ENCODE measurements at places on chromosomes 6 and 20.
A peak's percentile ranks its signal among the peaks of the same experiment; 100 is the strongest.

GRCh38 chr6:135871878-135872277 is 20.4 kb downstream of the PDE7B start:
- DNase-seq = no peak

GRCh38 chr6:53922539-53922981 is 127.8 kb downstream of the LRRC1 start:
- DNase-seq = no peak

DNA sequence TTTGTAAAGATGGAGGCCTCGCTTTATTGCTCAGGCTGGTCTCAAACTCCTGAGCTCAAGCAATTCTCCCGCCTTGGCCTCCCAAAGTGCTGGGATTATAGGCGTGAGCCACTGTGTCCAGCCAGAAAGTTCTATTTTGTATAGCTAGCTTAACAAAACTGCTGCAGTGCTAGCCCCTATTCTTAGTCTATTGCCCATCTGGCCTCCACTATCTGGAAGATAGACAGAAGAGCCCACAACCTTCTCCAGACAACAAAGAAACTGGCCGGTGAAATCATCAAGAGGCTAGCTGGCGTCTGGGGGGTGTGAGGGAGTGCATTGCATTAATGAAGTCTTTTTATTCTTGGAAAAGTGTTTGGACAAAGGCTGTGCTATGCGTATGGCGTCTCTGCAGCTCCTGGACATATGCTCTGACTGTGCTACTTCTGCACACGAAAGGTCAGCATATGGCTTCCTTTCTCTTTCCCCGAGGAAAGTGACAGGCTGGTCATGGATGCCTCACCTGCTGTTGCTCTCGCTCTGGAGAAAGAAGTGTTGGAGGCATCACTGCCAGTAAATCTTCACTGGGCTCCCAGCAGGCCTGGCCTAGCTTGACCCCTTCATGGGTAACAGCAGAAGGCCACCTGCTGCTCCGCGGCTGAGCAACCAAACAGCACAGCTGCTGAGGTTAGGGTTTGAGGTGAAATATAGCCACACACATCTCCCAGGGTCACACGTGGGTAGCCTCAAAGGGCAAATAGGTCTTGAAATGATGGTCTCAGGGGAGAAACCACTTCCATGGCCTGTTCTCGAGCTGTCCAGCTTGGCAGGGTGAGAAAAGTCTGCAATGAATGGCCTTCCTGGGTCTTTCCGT is 95.1 kb upstream of the IYD start:
- DNase-seq = no peak

- DNase-seq = no peak
These were observed 56.9 kb upstream of the CD2AP start for GRCh38 chr6:47420394-47421371.

GRCh38 chr6:165990216-165990615 is 177.4 kb downstream of the TBXT start:
- DNase-seq = no peak

DNA sequence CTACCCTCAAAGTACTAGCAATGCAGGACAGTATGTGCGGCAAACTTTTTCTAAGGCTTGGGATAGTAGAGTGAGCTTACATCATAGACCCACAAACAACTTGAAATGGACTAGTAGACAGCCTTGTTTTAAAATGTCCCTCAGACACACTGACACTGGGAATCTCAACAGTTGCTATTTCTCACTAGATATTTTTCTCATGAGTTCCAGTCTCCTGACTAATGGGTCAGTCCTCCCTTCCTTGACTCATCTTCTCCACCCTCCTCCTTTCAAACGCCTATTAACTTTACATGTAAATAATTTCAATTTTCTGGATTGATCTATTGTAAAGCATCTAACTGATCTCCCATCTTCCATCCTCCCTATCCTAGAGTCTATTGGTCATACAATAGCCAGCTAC is 308.3 kb upstream of the PREP start:
- no peak for DNase-seq

- DNase-seq = no peak
These were observed 1307.0 kb upstream of the GJE1 start for GRCh38 chr6:140825731-140826130.

- no peak for DNase-seq
These were observed 78.6 kb downstream of the LINC00237 start for GRCh38 chr20:21027569-21027968.

DNA sequence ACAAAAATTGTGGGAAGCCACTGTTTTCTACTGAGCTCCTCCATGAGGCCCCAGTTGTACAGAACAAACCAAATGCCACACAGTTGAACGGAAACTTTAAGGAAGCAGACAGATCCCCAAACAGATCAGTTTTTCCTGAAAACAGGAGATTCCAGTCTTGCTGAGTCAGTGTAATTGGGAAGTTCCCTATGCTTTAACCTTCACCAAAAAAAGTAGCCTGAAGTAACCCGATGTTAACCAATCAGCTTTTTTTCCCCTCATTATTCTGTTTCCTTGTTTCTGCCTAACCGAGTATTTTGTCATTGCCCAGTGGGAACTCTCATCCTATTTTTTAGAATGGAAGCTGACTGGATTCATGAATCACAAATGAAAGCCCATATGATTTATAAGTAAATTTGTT is 36.7 kb downstream of the MARCKS start:
- no peak for DNase-seq

DNA sequence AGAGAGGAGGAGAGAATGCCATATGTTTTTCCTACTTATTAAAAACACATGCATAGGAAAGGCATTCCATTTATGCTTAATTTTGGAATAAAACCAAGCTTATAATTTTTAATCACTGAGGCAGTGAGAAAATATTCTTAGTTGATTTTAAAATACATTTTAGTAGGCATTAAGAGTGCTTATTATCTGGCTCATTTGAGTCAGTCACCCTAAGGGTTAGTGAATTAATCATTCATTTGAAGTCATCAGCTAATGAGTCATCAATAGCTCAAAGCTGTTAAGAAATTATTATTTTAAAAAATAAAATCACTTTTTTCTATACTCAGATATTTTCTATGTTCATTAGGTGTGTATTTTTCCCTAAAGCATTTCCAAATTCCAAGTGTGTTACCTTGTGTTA is 81.6 kb downstream of the TMEM200A start:
- no peak for DNase-seq

DNA sequence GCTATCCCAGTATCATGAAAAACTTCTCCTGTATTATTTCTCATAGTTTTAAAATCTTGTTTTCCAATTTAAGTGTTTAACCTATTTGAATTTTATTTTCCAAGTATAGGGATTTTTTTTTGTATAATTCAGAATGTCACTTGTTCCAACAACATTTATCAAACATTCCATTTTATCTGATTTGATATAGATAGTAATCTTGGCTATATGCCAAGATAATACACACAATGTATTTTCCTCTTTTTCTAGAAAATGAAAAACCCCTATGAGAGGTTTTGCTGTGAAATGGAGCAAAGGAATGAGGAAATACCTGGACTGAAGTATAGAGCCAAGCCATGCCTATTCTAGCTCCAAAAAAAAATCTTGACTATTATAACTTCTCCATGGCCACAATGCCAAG is 628.9 kb downstream of the HTR1B start:
- DNase-seq = no peak

GRCh38 chr20:37518606-37519507 is 2.2 kb upstream of the NNAT start:
- DNase-seq = no peak

DNA sequence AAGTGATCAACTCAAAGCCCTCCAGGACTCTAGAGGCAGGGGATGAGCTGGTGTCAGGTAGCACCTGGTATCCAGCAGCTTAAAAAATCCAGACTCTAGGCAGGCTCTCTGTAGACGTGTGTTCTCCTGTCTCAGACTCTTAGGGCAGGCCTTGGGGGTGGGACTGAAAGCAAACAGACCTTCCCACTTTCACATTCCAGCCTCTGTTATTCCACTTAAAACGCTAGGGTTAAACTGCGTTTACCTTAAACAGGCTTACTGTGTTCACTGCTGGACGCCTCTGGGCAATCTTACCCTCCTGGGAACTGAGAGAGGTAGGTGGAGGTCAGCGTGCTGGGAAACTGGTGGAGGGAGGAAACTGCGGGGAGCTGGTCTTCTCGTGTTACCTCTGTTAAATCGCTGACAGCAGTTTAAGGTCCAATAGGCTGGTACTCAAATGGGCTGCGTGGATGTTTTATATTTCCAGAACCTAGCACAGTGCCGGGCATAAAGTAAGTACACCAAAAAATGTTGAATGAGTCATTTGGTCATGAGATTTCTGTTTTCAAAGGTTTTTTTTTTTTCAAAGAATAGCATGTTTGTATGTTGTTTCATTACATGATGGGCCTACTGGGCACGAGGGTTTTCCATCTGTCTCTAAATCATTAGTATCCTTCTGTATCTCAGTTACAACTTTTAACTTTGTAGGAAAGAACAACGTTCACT is at the start of gene GCNT2:
TSS of gene GCNT2 (plus strand) at position 248 of the 705 bp plus-strand sequence. CDS start 7,561 bp downstream, outside the sequence.
- DNase-seq = no peak

DNA sequence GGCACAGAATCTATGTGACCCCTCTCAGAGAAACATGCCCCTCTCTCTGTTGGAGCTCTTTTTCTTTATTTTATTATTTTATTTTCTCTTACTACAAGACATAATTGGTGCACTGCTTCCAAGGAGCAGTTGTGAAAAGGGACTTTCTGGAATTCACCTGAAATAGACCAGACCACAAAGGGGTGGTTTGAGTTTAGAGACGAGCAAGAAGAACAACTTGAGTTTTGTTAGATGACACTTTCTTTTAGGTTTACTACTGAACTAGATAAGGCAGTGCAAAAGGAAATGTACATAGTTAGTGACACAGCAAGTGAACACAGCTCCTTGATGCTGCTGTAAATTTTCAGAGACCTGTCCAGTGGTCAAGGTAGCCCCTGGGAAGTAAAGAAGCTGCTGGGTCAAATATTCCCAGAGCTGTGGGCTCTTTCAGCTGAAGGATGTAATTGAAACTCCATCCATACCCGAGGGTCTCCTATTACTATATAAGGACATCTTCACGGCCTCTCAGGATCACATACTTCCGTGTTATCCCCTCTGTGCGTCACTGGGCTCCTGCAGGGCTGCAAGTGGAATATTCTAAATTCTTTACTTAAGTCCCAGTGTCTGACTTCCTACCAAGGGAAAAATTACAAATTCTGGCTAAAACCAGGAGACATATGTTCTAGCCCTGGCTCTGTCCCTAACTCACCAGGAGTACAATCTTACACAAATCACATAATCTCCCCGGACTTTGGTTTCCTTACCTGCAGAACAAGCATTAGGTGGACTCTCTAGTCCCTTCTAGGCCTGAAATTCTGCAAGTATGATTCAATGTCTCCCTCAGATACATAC is 69.1 kb upstream of the ADTRP start:
- no peak for DNase-seq

- DNase-seq = no peak
These were observed 157.8 kb upstream of the SALL4 start for GRCh38 chr20:51960047-51960675.

GRCh38 chr6:40620574-40621240 is 33.5 kb upstream of the LRFN2 start:
- no peak for DNase-seq

- no peak for DNase-seq
These were observed 85.0 kb downstream of the SULF2 start for GRCh38 chr20:47700327-47700726.

DNA sequence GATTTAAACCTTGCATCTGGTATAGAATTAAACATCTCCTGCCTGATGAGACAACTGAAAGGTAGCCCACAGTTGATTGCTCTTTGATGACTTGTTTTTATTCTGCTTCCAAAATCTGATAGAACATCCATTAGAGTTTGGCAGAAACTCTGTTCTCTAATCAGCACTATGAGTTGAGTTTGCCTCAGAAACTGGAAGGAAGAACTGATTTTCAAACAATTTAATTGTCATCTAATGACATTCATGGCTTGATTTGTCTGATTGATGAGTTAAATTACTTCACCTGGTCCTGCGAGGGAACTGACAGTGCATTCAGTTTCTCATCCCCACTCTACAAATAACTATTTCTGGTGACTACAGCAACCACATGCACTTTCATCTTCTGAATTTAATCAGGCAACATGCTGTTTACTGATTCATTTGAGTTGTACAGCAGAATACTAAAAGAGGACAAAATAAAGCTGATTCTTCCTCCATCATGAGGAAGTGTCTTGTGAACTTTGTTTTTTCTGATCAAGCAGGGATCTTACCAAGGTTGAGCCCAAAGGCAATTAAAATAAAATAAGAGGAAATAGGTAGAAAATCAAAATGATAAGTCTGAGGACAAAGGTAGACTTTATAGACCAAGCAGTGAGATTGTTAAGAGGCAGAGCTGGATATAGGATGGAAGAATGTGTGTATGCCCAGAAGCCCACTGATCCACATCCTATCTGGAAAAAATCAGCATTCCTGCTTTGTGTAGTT is 15.7 kb upstream of the MRAP2 start:
- no peak for DNase-seq

GRCh38 chr6:153032255-153032882 is 29.9 kb upstream of the MTRF1L start:
- DNase-seq = no peak

GRCh38 chr6:31186052-31186734 is 15.7 kb upstream of the POU5F1 start:
- no peak for DNase-seq

- peak; percentile 79 for DNase-seq
These were observed at the start of gene MYB for GRCh38 chr6:135180542-135181332. MYB (plus strand) TSS chr6:135181308; CDS start chr6:135181514, 206 bp downstream.

DNA sequence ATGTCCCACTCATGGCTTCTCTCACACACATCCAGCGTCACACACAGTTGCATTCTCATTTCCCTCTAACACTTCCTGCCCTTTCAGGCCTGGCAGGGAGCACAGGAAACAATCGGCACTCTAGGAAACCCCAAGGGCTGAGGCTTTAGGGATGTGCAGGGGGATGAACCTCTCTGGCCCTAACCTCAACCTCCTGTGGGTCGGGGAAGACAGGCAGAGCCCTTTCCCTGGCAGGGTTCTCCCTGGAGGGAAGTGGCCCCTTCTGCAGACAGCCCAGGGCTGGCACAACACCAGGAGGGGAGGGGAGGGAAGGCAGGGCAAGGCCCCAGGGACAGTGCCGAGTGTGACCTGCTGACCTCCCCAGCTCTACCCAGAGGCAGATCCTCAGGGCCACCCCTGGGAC is 2.7 kb downstream of the TEAD3 start:
- DNase-seq = no peak

DNA sequence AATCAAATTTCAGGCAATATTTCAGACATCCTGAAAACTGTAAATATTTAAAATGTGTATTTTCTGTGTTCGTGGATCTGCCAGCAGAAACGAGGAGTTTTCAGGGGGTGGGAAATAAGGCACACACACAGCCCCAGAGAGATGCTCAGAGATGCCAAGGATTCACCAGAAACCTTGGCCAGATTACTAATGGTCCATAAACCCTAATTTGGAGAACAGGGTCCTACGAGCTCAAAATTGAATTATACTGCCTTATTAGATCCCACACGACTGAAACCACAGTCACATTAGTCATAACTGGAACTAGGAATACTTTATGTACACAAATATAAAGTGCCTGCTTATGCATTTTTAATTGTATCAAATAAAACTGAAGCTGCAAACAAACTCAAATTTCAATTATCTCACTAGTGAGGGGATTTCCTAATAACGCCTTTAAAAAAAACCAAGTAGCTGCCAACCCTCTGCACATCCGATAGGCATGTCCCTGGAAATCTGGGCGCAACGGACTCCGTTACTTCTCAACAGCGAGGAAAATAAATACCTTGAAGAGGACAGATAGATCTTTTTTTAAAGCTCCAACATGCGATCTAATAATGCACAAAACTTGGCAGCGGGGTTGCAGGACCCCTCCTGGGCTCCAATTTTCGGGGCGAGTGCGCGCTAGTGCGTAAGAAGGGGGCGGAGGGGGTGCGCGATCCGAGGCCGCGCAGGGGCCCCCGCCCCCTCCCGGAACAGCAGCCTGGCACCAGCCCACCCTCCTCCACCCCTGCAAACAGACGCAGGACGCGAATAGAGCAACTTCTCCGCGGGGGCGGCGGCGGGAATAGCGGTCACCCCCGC is 897 bp downstream of the CHD6 start:
- peak; percentile 48 for DNase-seq
